Body of pancreas (tissue), 4 donors: ENCODE measurements at places on chromosomes 2 and 18. TPM values are rescaled to one million over a fixed set of nuclear protein-coding genes. Genes with fewer than 3 reads are reported as not detected.

- no peaks in the 10 kb centered on the region for H3K4me1 ChIP-seq
- H3K4me3 ChIP-seq = no peak overlapping the region
- DNase-seq = no peak
- no peak overlapping the region for H3K27ac ChIP-seq
- no peaks in the 10 kb centered on the region for H3K36me3 ChIP-seq
- no peaks in the 10 kb centered on the region for H3K27me3 ChIP-seq
Measured at GRCh38 chr2:26861610-26862224, 13.8 kb downstream of the DPYSL5 start.

- no peak overlapping the region for H3K27ac ChIP-seq
- DNase-seq = no peak
- H3K27me3 ChIP-seq = no peaks in the 10 kb centered on the region
- no peaks in the 10 kb centered on the region for H3K36me3 ChIP-seq
- no peak overlapping the region for H3K4me3 ChIP-seq
Measured at GRCh38 chr2:174484573-174484972, 2.3 kb downstream of the GPR155 start.

DNA sequence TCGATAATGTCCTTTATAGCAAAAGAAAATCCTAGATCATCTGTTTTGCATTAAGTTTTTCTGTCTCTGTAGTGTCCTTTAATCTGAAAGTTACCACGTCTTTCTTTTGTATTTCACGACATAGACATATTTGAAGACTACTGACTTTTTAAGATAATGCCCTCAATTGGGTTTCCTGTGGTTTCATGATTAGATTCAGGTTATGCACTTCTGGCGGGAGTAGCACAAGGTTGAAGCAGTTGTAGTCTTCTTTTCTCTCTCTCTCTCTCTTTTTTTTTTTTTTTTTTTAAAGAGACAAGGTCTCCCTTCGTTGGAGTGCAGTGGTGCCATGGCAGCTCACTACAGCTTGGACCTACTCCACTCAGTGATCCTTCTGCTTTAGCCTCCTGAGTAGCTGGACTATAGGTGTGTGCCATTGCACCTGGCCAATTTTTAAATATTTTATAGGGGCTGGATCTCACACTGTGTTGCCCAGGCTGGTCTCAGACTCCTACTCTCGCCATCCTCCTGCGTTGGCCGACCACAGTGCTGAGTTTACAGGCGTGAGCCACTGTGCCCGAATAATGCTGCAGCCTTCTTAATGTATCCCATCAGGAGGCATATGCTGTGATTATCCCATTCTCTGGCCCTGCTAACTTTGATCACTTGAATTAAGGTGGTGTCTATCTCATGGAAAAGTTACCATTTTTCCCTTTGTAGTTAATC is 3.9 kb downstream of the INPP4A start:
- no peak overlapping the region for H3K27ac ChIP-seq
- no peaks in the 10 kb centered on the region for H3K27me3 ChIP-seq
- no peak overlapping the region for H3K4me3 ChIP-seq
- H3K36me3 ChIP-seq = no peaks in the 10 kb centered on the region

CNDP1 gene
- not detected for total RNA-seq

- no peaks in the 10 kb centered on the region for H3K27me3 ChIP-seq
- H3K27ac ChIP-seq = no peak overlapping the region
- no peaks in the 10 kb centered on the region for H3K36me3 ChIP-seq
- H3K4me3 ChIP-seq = no peak overlapping the region
Measured at GRCh38 chr2:60496475-60496874, 57.0 kb downstream of the BCL11A start.

GRCh38 chr2:60351321-60351720 is 202.1 kb downstream of the BCL11A start:
- no peak for DNase-seq
- H3K27ac ChIP-seq = no peak overlapping the region
- H3K4me1 ChIP-seq = no peaks in the 10 kb centered on the region
